ENCODE measurements at places on chromosomes 2 and 18.

DNA sequence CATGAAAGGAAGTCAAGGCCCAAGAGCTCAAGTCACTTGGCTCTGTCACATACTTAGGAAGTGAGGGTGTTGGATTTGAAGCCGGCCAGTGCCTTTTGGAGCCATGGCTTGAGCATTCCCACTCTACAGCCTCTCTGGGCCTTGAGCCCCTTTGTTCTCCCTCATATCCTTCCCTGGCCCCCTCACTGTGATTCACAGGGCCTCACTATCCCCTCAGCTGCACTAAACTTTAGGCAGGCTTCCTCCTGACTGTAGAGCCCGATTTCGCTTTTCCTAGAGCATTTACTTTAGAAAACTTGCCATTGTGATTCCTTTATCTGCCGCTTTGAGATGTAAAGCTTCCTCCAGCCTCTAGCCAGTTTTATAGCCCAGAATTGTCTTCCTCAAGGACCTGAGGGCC lies 107.6 kb downstream of the FBXO15 start:
- no peak for DNase-seq

- no peak for DNase-seq
These were observed 34.2 kb upstream of the SPATS2L start for GRCh38 chr2:200272320-200272719.

- no peak for DNase-seq
These were observed 74.5 kb downstream of the NEDD4L start for GRCh38 chr18:58118536-58118935.

- DNase-seq: no peak
These were observed 79.8 kb downstream of the CIB4 start for GRCh38 chr2:26561376-26561775.

DNA sequence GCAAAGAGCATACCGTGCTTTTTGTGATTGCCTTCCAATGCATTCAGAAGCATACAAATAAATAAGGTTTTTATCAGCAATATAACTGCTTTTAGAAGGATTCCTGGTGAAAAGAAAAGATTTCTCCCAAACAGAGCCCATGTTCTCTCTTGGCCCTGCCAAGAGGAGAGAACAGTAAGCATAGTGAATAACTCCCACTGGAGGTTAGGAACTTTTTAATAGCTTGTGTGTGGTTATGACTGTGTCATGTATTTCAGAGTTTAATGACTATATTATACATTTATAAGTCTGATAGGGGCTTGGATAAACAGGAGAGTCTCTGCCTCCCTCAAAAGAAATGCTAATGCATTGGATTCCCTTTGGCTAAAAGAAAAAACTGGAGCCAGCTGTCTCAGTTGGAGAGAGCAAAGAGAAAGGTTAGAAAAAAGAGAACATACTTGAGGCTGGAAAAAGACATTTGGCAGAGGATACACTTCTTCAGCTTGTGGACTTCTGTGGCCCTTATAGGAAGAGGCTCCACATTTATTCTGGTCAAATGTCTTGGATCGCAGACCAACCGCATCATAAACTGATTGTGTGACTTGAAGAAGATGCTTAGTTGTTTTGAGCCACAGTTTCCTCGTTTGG lies 63.0 kb upstream of the SPRED2 start:
- DNase-seq: no peak

- no peak for DNase-seq
These were observed 219.8 kb downstream of the DYSF start for GRCh38 chr2:71672826-71673795.
